HuH-7 (cell line): ENCODE measurements at places on chromosomes 7 and 10.

GRCh38 chr10:62381385-62382102, 7.4 kb downstream of the ZNF365 start:
- DNase-seq = no peak

GRCh38 chr7:26199301-26200037, 1.1 kb downstream of the HNRNPA2B1 start:
- no peak for DNase-seq

DNA sequence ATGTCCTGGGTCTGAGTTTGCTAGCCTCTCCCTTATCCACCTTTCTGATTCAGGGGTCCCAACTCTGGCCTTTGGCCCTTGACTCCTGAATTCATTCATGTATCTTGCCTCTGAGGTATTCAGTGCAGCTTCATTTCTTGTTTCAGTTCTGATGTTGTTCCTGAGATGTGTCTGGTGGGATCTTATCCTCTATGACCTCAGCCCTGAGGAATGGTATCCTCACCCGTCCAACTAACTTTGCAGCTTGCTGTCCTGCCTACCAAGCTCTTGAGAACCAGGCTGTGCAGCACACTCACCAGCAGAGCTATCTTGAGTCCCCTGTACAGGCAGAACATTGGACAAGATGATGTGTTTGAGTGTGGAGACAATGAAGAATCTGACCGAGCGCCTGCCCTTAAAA, 13.8 kb downstream of the SUFU start:
- DNase-seq = no peak

- DNase-seq = no peak
Measured at GRCh38 chr7:108201766-108202165, 71.6 kb upstream of the LAMB4 start.

GRCh38 chr10:274866-275265, 139.6 kb downstream of the ZMYND11 start:
- DNase-seq = no peak

DNA sequence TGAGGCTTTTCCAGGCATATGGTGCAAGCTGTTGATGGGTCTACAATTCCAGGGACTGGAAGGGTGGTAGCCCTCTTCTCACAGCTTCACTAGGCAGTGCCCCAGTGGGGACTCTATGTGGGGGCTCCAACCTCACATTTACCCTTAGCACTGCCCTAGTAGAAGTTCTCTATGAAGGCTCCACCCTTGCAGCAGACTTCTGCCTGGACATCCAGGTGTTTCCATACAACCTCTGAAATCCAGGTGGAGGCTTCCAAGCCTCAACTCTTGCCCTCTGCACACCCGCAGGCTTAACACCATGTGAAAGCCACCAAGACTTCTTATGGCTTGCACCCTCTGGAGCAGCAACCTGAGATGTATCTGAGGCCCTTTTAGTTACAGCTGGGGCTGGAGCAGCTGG, 87.8 kb downstream of the ZNF777 start:
- no peak for DNase-seq

DNA sequence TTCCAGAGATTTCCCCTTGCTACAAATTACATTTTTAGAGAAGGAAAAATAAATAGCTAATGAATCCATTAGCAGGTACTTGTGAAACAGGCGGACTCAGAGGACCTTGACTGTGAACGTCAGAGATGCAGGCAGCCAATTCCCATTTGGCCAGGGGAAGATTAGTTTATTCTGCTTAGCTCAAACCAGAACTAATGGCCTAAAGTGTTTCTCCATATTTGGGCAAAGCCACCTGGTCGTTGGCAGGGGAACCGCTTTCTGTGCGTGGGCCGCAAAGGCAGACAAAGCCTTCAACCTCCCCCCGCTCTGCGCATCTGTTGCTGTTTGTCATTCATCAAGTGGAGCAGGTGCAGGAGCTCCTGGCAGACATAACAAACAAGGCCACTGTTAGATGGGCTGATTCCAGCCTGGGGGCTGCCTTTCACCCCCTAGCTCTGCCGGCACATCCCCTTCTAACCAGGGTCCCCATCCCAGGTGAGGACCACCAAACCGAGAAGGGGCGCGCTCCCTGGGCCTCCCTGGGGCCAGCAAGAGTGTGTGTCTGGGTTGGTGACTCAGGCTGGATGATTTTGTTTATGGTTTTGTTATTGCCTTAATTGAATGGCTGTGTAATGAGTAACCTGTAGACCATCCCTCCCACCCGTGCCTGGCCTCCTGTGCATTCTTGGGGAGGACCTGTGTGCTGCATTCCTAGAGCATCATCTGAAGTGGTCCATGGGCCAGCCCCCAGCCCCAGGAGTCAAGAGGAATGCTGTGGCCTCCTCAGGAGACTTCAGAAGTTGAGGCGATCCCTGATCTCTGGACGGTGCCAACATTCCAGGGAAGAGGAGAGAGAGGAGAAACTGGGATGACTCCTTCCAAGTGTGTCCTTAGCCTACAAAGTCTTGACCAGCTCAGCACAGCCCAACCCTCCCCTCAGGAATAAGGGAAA, 14.5 kb upstream of the CPA1 start:
- DNase-seq = no peak

- DNase-seq = no peak
Measured at GRCh38 chr7:142562688-142563087, 186.6 kb upstream of the PRSS1 start.

DNA sequence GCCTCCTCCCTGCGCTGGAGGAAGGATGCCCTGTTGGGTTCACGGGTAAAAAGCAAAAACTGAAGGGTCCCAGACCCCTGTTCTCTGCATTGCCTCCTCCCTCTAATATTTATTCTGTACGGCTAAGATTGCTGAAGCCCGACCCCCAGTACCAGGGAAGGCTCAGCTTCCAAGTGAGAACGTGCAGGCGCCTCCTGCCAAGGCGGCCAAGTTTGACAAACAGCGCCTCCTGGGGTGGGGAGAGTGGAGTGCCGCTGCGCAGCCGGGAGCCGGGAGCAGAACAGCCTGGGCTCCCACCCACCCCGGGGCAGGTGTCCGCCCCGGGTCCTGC, 4.7 kb upstream of the EBF3 start:
- no peak for DNase-seq

GRCh38 chr10:3468919-3469638, 296.5 kb upstream of the PITRM1 start:
- no peak for DNase-seq
